Karpas-422 (cell line): ENCODE measurements at places on chromosomes 3 and 15.
A peak's percentile ranks its signal among the peaks of the same experiment; 100 is the strongest.

DNA sequence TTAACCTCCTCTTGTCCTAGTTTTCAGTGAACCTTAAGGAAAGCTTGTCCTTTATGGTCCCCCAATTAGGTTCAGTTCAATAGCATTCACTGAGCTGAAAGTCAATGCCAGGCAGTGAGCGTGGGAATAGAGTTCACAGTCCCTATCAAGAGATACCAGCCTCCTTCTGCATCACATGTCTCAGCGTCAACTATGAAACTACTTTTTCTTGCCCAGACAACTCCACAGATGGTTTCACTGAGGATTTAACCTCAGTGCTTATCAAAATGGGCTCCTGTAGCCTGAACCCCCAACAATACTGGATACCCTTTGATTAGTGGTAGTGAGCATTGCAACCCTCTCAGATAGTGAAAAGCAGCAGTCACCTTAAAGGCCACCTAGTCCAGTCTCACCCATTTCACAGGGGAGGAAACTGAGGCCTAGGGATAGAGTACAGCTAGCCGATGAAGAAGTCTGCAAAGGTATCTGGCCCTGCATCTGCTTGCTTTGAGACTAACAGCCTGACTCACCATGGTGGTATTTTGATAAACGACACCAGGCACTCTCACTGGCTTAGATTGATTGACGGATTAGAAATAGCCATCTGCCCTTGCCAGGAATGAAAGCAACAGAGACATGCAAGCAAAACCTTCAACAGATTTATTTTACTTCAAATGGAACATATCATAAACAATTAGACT, 1.6 kb upstream of the UBA3 start:
- no peak for DNase-seq

DNA sequence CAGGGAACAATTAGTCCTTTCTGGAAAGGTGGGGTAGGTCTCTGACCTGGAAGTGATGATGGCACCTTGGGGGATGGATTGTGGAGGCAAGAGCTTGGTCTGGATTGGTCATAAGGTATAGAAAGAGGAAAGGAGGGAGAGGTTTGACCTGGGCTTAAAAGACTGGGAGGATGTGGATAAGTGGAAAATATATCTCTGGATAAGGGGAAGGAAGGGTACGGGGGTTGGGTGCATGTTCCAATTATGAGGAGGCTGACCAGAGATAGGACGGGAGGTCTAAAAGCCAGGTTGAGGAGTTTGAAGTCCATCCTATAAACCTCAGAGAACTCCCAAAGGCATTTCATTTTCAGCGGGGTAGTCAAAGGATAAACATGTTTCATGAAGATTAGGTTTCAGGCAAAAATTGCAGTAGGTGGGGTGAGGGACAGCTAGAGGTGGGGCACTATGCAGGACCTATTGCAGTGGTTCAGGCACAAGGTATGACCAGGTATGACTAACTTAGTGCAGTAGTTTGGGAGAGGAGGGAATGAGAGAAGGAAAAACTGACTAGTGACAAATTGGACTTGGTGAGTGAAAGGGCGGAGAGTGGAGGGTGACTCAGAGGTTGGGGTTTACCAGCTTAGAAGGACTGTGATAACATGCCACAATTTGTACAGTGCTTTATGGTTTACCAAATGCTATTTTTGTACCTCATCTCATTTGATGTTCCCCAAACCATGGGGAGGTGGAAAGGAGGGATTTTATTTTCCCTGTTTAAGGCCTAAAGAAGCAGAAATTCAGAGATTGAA, 10.7 kb downstream of the PDE8A start:
- no peak for DNase-seq

GRCh38 chr3:99781761-99782160, 35.9 kb upstream of the CMSS1 start:
- DNase-seq, result no peak

DNA sequence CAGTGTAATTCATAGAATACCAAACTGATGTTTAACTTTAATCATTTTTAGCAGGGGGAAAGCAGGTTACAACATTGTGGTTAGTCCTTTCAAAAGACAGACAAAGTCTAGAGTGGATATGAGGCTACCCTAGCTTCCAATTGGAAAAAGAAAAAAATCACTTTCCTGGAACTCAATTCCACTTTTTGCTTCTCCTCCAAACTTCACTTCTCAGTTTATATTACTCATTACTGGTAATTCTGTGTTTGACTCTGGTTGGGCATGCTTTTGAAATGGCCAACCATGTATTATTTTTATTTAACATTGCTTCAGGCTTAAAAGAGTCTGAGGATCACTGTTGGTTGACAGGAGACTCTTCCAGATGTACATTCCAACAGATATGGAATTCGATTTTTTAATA, 84.8 kb downstream of the RAP2B start:
- no peak for DNase-seq

GRCh38 chr3:59451800-59452746, 402.2 kb upstream of the CFAP20DC start:
- DNase-seq, result no peak

GRCh38 chr3:15495461-15496340, 25.8 kb downstream of the COLQ start:
- peak; percentile 25 for DNase-seq

DNA sequence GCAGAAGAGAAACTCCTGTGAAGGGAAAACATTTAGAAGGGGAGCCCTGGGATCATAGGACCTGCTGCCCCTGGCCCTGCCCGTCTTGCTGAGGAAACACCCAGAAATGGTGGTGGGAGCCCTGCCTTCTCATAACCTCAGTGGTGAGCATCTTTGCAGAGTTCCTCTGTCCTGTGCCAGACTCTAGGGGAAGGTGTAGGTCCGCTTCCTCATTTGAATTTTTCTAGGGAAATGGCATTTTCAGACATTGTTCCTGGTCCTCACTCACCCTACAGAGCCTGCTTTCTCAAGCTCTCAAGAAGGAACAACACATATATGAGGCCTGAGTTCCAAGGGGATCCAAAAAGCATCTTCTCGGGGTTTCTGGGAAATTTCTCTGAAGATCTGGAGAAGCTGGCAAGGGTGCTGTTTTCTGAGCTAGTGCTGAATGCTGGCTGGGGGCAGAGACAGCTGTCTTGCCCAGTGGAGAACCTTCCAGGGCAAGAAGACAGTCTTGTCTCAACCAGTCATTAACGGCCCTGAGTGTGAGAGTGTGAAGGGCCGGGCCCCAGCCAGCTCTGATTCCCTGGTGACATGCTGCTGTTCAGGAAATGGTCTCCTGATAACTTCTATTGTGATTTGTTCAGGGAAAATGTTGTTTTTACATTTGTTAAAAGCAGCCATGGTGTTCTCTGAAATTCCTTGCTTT, 283.1 kb upstream of the LRRFIP2 start:
- DNase-seq, result peak; percentile 53

- DNase-seq, result no peak
Measured at GRCh38 chr3:106345353-106346027, 476.7 kb upstream of the CBLB start.

DNA sequence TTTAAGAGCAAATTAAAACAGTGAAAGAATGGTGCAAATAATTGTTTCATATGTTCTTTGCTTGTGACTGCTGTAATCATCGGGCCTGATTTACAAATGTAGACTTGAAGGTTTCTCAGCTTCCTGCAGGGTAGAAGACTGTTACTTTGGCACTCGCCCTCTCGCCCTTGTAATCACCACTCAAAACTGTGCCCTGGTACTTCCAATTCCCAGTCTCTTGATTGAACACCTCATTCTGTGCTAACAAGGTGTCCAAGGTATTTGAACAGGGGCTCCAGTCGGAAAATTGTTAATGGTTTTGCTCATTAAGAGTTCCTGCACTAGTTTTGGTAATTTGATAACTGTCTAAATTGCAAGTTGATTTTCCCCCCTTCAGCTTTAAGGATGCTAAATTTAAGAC, 209.5 kb downstream of the ZIC1 start:
- no peak for DNase-seq

DNA sequence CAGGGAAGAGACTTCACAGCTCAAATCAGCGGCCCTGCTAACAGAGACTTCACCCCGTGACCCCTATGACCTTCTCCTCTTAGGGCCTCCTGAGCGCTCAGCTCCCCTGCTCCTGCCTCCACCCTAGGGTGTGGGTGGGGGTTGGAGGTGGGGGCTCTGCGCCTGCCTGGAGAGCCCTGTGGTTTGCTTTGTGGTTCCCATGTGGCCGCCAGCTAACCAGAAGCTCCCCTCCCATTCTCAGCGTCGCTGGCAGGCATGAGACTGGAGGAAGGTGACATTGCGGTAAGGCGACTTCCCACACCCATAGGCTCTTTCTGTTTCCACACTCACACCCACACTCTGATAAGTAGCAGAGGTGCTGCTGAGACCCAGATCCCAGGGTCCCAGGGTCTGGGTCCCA, 27.6 kb downstream of the XYLB start:
- no peak for DNase-seq
